ENCODE measurements at places on chromosomes 5 and 9. TPM values are rescaled to one million over a fixed set of nuclear protein-coding genes. Genes with fewer than 3 reads are reported as not detected.

Gene RNF208
- polyA plus RNA-seq: 3.3 TPM

Gene DAP
- 193 TPM for polyA plus RNA-seq

Gene CAMK4
- 0.64 TPM for polyA plus RNA-seq

Gene IFNB1
- not detected for polyA plus RNA-seq

Gene FBP1
- 65.3 TPM for polyA plus RNA-seq

Gene TOR4A
- 8.0 TPM for polyA plus RNA-seq
